ENCODE measurements at places on chromosomes 13 and 19.

DNA sequence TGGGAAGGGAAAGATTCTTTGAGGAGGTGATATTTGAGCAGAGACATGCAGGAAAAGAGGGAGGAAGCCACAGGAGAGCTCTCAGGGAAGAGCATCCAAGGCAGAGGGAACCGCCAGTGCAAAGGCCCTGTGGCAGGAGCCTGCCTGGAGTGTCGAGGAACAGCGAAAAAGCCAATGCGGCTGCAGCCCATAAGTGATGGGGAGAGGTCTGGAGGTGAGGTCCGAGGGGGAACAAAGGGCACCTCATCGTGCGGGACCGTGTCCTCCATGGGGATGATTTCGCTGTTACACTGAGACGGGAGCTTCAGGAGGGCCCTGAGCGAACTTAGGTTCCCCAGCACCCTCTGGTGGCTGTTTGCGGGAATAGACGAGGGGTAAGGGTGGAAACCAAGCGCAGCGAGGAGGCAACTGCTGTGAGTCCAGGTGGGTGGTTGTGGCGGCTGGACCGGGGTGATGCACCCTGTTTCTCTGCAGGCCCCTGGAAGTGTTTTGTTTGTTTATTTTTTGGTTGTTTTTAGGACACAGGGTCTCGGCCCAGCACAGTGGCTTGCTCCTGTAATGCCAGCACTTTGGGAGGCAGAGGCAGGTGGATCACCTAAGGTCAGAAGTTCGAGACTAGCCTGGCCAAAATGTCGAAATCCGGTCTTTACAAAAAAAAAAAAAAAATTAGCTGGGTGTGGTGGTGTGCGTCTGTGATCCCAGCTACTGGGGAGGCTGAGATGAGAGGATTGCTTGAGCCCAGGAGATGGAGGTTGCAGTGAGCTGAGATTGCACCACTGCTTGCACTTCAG is 5.9 kb upstream of the EHD2 start:
- peak; percentile 94 for DNase-seq
- no peak overlapping the region for H3K27ac ChIP-seq

GRCh38 chr13:72692884-72693514 is 34.4 kb downstream of the MZT1 start:
- no peak overlapping the region for H3K4me3 ChIP-seq
- no peaks in the 10 kb centered on the region for H3K36me3 ChIP-seq
- no peaks in the 10 kb centered on the region for H3K27me3 ChIP-seq
- no peak overlapping the region for H3K27ac ChIP-seq
- H3K4me1 ChIP-seq, result no peaks in the 10 kb centered on the region

DNA sequence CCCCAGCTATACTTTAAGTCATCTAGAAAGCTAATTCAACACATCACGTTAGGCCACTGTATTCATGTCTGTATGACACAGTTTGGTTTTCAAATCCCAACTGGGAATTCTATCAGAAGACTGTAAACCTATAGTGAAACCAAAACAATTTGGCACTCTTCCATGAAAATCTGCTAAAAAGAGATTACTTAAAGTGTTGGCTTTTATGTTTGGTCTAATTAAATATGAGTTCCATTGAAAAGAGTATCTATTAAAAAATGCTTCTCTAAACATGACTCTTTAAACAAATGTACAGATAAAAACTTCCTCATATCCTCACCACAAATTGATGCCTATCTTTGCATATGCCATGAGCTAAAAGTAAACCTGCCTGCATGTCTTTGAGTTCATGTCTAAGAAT is 25.4 kb downstream of the PCDH9 start:
- H3K36me3 ChIP-seq, result no peaks in the 10 kb centered on the region
- H3K27me3 ChIP-seq, result no peaks in the 10 kb centered on the region
- no peaks in the 10 kb centered on the region for H3K4me1 ChIP-seq
- H3K27ac ChIP-seq, result no peak overlapping the region
- H3K4me3 ChIP-seq, result no peak overlapping the region
- DNase-seq, result no peak

DNA sequence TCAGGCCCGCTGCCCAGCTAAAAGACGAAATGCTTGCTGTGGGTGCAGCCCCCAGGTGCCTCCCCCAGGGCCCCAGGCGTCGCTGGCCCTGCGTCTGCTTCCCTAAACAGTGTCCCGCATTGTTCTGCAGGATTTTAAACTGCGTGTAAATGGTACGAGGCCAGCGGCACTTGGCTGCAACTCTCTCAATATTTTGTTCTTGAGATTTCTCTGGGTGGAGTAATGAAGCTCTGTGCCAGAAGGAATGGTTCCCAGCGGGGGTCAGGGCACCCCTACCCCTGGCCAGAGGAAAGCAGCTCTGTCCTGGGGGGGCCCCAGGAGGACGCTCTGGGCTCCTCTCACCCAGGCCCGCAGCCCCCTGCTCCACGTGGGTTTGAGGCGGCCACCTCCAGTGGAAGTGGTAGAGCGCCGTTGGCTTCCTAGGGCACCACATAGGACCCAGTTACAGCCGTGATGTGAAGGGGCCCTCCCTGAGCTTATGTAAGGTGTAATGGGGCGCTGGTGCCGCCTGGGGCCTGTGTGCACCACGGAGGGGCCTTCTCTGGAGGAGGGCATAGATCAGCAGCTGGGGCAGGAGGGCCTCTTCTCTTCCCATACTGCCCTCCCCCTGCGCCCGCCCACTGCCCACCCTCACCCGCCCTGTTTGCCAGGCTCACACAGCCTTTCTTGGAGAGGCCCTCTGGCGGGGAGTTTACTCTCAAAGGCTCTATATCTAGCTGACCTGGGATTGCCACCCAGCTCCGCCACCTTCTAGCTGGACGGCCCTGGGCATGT is 19.8 kb downstream of the PAK4 start:
- no peak overlapping the region for H3K4me3 ChIP-seq
- H3K27me3 ChIP-seq, result no peaks in the 10 kb centered on the region
- no peak for DNase-seq
- H3K27ac ChIP-seq, result no peak overlapping the region
- H3K36me3 ChIP-seq, result peaks cover 9% of the 10 kb centered on the region
- peaks cover 10% of the 10 kb centered on the region for H3K4me1 ChIP-seq

DNA sequence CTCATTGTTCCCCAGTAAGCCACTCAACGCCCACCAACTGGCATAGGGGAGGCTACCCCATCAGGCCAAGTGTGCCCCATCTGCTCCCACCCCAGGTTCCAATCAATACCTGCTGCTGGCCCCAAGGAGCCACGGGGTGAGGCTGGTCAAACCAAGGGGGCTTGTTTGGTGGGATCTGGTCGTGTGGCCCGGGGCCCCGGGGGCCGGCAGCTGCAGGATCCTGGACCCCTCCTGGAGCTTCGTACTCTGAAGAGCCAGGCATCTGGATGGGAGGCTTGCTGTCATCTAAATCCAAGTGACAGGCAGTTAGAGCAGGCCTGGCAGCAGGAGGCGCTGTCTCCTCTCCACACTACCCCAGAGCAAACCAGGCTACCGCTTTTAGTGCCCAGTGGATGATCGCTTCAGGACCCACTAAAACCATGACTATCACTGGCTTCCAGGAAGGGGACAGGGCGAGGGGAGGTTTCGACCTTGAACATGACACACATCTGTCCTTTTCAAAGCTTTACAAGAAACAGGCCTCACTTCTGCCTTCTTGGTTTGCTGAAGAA is 14.2 kb downstream of the CHERP start:
- H3K27ac ChIP-seq, result no peak overlapping the region
- H3K27me3 ChIP-seq, result no peaks in the 10 kb centered on the region
- DNase-seq, result peak; percentile 85
- H3K4me3 ChIP-seq, result no peak overlapping the region
- no peaks in the 10 kb centered on the region for H3K4me1 ChIP-seq

DNA sequence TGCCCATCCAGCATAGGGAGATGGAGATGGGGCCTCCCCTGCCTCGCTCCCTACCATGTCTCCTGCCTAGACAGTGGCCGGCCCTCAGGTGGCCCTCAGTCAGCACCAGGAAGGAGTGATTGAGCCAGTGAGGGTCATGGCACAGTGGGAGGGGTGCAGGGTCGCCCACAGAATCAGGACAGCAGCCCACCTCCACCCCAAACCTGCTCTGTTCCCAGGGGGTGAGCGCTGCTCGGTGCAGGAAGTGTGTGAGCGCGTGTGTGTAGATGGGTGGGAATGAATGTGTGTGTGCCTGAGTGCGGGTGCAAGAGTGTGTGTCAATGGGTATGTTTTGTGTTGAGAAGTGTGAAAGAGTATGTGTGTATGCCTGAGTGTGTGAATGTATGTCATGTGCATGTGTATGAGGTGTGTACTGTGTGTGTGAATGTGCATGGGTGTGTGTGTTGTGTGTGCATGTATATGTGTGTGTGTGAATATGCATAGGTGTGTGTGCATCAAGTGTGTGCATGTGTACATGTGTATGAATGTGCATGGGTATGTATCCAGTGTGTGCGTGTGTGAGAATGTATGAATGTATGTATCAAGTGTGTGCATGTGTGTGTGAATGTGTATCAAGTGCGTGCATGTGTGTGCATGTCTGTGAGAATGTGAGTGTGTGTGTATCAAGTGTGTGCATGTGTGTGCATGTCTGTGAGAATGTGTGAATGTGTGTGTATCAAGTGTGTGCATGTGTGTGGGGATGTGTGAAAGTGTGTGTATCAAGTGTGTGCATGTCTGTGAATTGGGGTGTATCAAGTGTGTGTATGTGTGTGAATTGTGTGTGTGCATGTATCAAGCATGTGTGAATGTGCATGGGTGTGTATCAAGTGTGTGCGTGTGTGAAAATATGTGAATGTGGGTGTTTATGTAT is 12.0 kb downstream of the EVI5L start:
- no peak for DNase-seq
- no peak overlapping the region for H3K4me3 ChIP-seq
- H3K36me3 ChIP-seq, result no peaks in the 10 kb centered on the region
- H3K4me1 ChIP-seq, result no peaks in the 10 kb centered on the region
- no peak overlapping the region for H3K27ac ChIP-seq
- H3K27me3 ChIP-seq, result peaks cover 5% of the 10 kb centered on the region

- no peaks in the 10 kb centered on the region for H3K27me3 ChIP-seq
- H3K4me1 ChIP-seq, result no peaks in the 10 kb centered on the region
- no peaks in the 10 kb centered on the region for H3K36me3 ChIP-seq
- no peak overlapping the region for H3K4me3 ChIP-seq
- H3K27ac ChIP-seq, result no peak overlapping the region
These were observed 1447.3 kb upstream of the MIR17HG start for GRCh38 chr13:89900104-89900765.

GRCh38 chr19:17429641-17430113 is 9.8 kb downstream of the MVB12A start:
- no peaks in the 10 kb centered on the region for H3K36me3 ChIP-seq
- DNase-seq, result no peak
- H3K4me3 ChIP-seq, result no peak overlapping the region
- no peak overlapping the region for H3K27ac ChIP-seq
- H3K4me1 ChIP-seq, result no peaks in the 10 kb centered on the region

- DNase-seq, result no peak
- H3K4me1 ChIP-seq, result no peaks in the 10 kb centered on the region
- no peaks in the 10 kb centered on the region for H3K27me3 ChIP-seq
- no peak overlapping the region for H3K27ac ChIP-seq
- no peak overlapping the region for H3K4me3 ChIP-seq
These were observed 68.3 kb upstream of the DACH1 start for GRCh38 chr13:71935166-71935840.

DNA sequence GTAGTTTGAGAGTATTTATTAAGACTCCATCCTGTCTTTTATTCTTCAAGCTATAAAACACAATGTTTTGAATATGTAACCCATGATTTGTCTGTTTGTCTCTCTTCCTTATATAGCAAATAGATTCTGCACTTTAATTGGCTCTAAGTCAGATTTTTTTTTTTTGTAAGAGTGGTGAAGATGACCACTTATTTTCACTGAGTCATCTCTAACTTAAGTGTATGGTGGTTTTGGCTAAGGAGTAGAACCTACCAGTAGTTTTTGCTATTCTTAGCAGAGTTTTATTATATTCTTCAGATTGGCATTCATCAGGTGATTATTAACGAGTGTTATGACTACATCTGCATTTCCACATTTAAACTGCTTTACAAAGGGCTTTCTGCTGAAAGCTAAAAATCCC is 194.7 kb downstream of the LMO7 start:
- no peak for DNase-seq
- no peaks in the 10 kb centered on the region for H3K27me3 ChIP-seq
- no peak overlapping the region for H3K27ac ChIP-seq
- H3K4me3 ChIP-seq, result no peak overlapping the region
- no peaks in the 10 kb centered on the region for H3K4me1 ChIP-seq

- no peaks in the 10 kb centered on the region for H3K36me3 ChIP-seq
- no peak for DNase-seq
- H3K27ac ChIP-seq, result no peak overlapping the region
- no peaks in the 10 kb centered on the region for H3K4me1 ChIP-seq
These were observed 5.6 kb upstream of the KATNAL1 start for GRCh38 chr13:30312904-30313303.

DNA sequence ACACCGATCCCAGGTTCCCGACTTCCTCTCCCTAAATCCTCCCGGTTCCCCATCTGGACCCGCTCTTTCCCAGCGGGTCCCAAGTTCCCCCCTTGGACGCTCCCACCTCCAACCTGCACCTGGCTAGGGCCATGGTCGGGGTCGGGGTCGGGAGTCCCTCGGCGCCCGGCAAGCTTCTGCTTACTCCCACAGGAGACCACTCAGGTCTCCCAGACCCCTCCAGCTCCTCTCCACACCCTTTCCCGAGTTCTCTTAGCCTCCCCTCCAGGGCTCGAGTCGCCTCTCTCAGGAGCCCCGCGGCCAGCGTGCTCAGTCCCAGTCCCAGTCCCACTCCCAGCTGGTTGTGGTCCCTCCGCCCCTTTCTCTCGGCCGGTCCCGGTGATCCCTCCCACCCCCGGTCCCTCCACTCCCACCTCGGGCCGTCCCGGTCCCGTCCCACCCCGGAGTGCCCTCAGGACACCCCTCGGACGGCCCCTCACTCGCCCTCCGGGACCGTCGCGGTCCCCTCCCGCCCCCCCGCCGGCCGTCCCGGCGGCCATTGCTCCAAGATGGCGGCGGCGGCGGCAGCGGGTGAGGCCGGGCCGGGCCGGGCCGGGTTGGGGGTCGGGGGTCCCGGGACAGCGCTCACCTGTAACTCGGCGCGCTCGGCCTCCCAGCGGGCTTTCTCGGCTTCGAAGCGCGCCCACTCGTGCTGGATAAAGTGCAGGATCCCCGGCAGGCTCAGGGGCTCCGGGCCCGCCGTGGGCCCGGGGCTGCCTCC is at the start of gene FKRP:
Gene FKRP, plus strand, starts transcription at position 537 of the 760 bp plus-strand sequence. CDS start 9,394 bp downstream, outside the sequence.
- peaks cover 10% of the 10 kb centered on the region for H3K36me3 ChIP-seq
- H3K4me3 ChIP-seq, result peak within 1 kb of the TSS; percentile 97
- H3K4me1 ChIP-seq, result peaks cover 2% of the 10 kb centered on the region
- peak; percentile 76 for DNase-seq
- H3K27ac ChIP-seq, result peak within 1 kb of the TSS; percentile 82

GRCh38 chr19:52786078-52786463 is 520 bp downstream of the ZNF600 start:
- no peak overlapping the region for H3K27ac ChIP-seq
- H3K4me3 ChIP-seq, result peak overlapping the region; percentile 93
- H3K27me3 ChIP-seq, result no peaks in the 10 kb centered on the region
- no peaks in the 10 kb centered on the region for H3K4me1 ChIP-seq
- peak; percentile 62 for DNase-seq
- H3K36me3 ChIP-seq, result peaks cover 2% of the 10 kb centered on the region

DNA sequence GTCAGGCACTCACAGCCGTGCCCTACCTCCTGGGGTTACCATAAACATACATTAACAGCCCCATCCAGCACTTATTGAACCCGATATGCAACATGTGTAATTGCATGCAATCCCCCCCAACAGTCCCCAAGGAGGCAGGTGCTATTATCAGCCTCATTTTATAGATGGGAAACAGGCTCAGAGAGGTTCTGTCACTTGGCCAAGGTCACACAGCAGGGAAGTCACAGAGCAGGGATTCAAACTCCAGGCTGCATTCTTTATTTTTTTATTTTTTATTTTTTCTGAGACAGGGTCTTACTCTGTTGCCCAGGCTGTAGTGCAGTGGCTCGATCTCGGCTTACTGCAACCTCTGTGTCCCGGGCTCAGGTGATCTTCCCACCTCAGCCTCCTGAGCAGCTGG is 38.4 kb upstream of the TNFAIP8L1 start:
- no peak overlapping the region for H3K27ac ChIP-seq
- H3K4me3 ChIP-seq, result no peak overlapping the region
- no peaks in the 10 kb centered on the region for H3K36me3 ChIP-seq
- peaks cover 38% of the 10 kb centered on the region for H3K27me3 ChIP-seq
- DNase-seq, result no peak

All from endodermal cell (in vitro differentiated cells).